ENCODE measurements at places on chromosomes 3 and 15.

DNA sequence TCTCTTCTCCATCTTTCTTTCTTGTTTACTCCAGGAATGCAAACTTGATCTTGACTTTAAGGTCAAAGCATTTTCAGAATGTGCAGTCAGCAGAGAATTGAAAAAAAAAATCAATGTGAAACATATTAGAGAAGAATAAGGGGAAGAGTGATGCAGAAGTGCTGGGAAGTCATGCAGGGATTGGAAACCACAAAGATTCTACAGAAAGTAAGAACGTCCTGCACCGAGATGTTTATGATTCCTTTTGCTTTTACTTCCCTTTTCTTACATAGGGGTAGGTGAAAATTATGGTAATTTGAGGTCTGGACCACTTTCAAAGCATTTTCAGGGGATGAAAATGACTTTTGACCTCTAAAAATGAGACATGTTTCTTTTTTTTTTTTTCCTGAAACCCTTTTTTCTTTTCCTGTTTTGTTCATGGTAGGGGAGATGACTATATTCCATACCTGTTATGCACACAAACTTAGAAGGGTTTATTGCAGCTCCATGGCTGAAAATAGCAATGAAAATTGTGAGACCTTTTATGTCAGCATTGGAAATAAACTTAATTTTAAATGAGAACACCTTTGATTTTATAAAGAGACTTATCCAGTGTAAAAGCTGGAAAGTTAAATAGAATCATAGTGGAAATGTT lies 623.5 kb upstream of the TBL1XR1 start:
- ATAC-seq: no peak

GRCh38 chr3:191795196-191795595 lies 334.2 kb downstream of the PYDC2 start:
- ATAC-seq: no peak

DNA sequence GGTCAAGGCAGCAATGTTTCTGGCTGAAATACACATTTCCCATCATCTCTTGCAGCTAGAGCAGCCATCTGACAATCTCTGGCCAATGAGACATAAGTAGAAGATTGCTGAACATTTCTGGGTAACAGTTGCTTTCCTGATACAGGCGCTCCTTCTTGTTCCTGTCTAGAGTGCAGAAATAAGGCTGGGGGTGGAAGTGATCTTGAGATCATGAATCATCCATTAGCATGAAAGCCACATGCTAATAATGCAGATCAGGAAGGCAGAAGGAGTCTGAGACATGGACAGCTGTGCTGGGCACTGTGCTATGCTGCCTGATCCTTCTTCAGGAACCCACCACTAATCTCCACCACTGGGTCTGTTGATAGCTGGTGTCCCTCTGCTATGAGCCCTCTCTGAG lies 14.8 kb upstream of the TMEM108 start:
- no peak for ATAC-seq

DNA sequence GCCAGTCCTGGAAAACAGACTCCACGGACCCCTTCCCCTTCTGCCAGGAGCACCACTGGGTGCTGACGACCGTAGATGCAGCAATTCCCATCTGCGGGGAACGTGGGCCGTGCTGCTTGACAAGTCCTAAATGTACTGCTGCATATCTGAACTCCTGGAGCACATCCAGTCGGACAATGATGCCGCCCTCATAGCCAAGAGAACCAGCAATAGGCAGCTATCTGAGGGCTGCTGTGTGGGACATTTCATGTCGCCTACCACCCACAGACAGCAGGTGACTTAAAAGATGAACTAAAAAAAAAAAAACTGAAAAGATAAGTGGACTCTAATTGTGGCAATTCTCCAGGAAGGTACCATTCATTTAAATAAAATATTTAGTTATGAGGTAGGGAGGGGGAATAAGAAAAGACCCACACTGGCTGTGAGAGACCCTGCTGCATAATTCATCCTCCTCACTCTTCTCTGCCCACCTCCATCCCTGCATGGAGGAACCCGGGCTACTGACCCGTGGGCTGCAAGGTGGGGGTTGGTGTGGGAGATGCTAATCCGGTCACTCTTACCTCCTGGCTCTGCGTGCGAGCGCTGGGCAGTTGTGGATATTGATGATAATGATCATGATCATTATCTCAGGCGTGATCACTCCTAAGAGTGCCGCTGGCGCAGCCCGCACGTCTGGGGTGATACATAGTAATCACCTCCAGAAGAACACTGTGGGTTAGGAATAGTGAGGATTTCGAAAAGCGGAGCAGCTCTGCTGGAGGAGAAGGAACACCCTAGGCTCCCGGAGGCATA lies 28.3 kb downstream of the ALS2CL start:
- ATAC-seq: no peak

- ATAC-seq: no peak
These were observed 233.5 kb upstream of the WNT5A start for GRCh38 chr3:55720614-55721013.

DNA sequence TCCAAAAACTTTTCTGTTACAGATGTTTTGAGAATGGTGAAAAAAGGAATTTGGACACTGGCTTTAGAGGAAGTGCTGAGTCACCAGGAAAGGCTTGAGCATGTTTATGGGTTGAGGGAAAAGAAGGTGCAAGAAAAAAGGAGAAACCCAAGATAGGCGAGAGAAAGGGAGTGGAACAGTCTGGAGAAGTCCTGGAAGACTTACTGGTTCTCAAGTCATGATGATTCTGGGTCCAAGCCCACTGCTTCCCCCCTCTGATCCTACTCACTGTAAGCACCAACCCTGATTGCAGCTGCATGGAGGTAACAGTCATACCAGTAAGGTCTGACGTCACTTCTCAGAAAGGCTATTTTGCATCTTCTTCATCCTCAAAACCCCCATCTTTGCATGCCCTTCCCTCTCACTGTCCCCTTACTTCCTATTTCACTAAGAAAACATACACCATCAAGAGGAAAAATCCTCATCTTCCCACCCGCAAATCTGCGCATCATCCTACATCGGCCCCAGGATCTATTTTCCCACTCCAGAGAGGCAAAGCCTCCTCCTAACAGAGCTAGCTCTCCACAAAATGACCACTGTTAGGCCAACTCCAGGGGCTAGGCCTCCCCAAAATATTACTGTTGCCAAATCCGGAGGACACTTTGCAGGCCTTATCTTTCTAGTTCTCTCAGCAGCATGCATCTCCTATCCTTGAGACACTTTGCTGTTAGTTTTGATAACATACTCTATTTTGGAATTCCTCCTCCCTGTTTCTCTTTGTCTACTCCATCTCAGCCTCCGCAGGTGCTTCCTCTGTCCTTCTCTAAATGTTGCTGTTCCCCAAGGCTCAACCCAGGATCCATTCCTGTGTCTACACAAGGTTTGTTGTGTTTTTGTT lies 3.2 kb upstream of the ATP13A3 start:
- ATAC-seq: no peak

GRCh38 chr15:95262866-95263564 lies 1031.7 kb downstream of the MCTP2 start:
- no peak for ATAC-seq

DNA sequence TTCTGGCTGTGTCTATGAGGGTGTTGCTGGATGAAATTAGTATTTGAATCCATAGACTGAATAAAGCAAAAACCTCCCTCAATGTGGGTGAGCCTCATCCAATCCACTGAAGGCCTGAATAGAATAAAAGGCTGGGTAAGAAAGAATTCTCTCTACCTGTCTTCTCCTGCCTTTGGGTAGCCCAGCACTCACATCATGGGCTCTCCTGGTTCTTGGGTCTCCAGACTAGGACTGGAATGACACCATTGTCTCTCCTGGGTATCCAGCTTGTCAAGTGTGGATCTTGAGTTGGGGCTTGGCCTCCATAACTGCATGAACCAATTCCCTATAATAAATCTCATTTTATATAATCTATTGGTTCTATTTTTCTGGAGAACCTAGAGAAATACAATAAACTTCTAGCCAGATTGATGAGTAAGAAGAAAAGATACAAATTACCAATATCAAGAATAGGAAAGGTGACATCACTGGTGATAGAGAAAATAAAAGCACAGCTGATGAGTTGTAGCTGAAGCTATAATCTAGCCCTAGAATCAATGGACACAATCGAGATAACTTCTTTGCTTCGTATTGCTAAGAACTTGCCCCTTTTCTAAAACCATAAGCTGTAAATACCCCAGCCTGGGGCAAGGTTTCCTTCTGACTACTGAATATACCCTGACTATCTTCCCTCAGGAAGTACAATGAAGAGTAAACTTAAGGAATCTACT lies 106.4 kb downstream of the ANO10 start:
- ATAC-seq: no peak

- ATAC-seq: no peak
These were observed 47.3 kb upstream of the XRN1 start for GRCh38 chr3:142495103-142495502.

- ATAC-seq: no peak
These were observed 506 bp downstream of the RAD51 start for GRCh38 chr15:40695469-40695890.

- ATAC-seq: no peak
These were observed 6.1 kb upstream of the HHATL start for GRCh38 chr3:42708611-42709151.

- ATAC-seq: no peak
These were observed 37.4 kb upstream of the ITGA11 start for GRCh38 chr15:68469162-68470048.
